ENCODE measurements at places on chromosomes 2 and 18. TPM values are rescaled to one million over a fixed set of nuclear protein-coding genes. Genes with fewer than 3 reads are reported as not detected.

Gene SP9
- not detected for total RNA-seq

Gene CFAP221
- total RNA-seq = not detected

Gene SERPINB5
- total RNA-seq = not detected

Gene LCT
- under 0.01 TPM for total RNA-seq

Gene SMYD1
- total RNA-seq = 1.0 TPM

Gene DPYSL5
- not detected for total RNA-seq

Gene EVX2
- not detected for total RNA-seq

Gene TEX51
- not detected for total RNA-seq

Gene SCTR
- total RNA-seq = not detected

Gene IMPACT
- total RNA-seq = 26.6 TPM

Gene PSMA8
- total RNA-seq = not detected

Gene ERBB4
- not detected for total RNA-seq

Gene NEU2
- not detected for total RNA-seq

Gene EMX1
- total RNA-seq = not detected

Gene PROKR1
- not detected for total RNA-seq

Gene BOLL
- not detected for total RNA-seq

Gene AQP12B
- total RNA-seq = not detected

Gene ITGB6
- total RNA-seq = 0.34 TPM

Gene KLHL29
- total RNA-seq = 15.6 TPM

Gene CFAP53
- 0.33 TPM for total RNA-seq

Gene NEU4
- not detected for total RNA-seq

Gene ZEB2
- total RNA-seq = 265 TPM

Gene CRYGD
- not detected for total RNA-seq

Gene GGCX
- 29.9 TPM for total RNA-seq

Gene CNGA3
- not detected for total RNA-seq

Gene HOXD3
- total RNA-seq = 3.4 TPM

Gene SIX3
- total RNA-seq = not detected

Gene KIAA2012
- total RNA-seq = not detected

Gene GPAT2
- total RNA-seq = under 0.01 TPM

Gene FBXO15
- total RNA-seq = 1.4 TPM

Gene ITGA6
- 55.7 TPM for total RNA-seq

Gene CRACDL
- not detected for total RNA-seq

Gene DAW1
- total RNA-seq = 0.33 TPM

Gene SLC30A3
- not detected for total RNA-seq

Gene LIMS4
- total RNA-seq = not detected

Gene MPP4
- total RNA-seq = 0.33 TPM

Gene NLRC4
- total RNA-seq = not detected

Gene ITGAV
- 77.9 TPM for total RNA-seq

Gene MLPH
- total RNA-seq = 196 TPM

Gene CYTIP
- not detected for total RNA-seq

Gene RPRM
- total RNA-seq = not detected

Gene LIMS3
- 1.1 TPM for total RNA-seq

Gene UGT1A4
- total RNA-seq = not detected

Gene SLC19A3
- 7.9 TPM for total RNA-seq

Gene CXCR1
- total RNA-seq = not detected

Gene KCNS3
- 16.0 TPM for total RNA-seq

Gene CCDC121
- 2.1 TPM for total RNA-seq

Gene OR6B3
- not detected for total RNA-seq

Gene IL1F10
- not detected for total RNA-seq

Gene CSRNP3
- total RNA-seq = 6.5 TPM

Gene RAB27B
- total RNA-seq = 0.36 TPM

Gene HRH4
- 0.15 TPM for total RNA-seq

Gene SLC4A3
- total RNA-seq = 4.1 TPM

Gene MDH1B
- 0.67 TPM for total RNA-seq

Gene MERTK
- total RNA-seq = 12.3 TPM

Gene UGT1A10
- not detected for total RNA-seq

Gene IL37
- not detected for total RNA-seq

Gene TRIP12
- total RNA-seq = 232 TPM

Gene TCF4
- 24.4 TPM for total RNA-seq
